ENCODE measurements at places on chromosomes 12 and 14.

DNA sequence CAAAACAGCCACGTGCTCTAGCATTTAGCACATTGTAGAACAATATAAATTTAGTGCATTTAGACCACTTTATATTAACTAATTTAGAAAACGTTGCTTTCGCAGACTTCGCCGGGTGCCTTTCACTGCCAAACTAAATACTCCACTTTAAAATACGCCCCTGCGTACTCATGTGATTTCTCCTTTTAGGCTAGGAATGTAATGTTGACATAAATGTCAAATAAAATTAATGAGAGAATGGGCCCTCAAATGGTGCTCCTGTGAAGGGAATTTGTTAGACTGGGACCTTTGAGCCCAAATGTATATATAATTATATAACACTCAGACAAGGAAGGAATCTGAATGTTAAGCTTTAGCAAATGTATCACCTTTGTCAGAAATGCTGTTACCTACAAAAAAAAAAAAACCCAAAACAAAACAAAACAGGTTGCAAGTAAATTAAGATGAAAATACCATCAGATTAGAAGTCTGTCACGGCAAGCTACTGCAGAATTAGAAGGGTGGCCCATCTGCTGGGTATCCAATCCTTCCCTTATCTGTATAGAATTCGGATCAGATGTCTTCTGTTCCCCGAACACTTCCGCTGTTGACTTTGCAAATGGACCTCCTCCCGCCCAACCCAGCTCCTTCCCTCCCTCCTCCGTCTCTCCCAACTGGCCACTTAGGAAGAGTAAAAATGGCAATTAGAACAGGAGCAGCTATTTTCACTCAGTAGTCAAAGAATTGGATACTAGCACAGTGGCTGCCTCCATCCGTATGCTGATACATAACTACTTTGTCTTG is 159.3 kb upstream of the FOXN3 start:
- peak; percentile 13 for DNase-seq

GRCh38 chr12:67299926-67300325 is 30.8 kb downstream of the CAND1 start:
- no peak for DNase-seq

DNA sequence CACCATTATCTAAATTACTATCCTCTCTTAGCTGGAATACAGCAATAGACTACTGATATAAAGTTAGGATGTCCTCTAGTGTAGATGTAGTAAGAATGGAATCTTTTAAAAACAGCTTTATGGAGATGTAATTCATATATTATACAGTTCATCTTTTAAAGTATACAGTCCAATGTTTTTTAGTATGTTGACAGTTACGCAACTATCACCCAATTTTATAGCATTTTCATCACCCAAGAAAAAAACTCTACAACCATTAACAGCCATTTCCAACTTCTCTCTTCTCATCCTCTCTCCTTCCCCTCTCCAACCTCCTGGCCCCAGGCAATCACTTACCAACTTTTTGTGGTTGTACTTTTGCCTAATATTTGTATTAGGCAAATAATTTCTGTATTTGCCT is 22.6 kb downstream of the EPYC start:
- DNase-seq, result no peak

DNA sequence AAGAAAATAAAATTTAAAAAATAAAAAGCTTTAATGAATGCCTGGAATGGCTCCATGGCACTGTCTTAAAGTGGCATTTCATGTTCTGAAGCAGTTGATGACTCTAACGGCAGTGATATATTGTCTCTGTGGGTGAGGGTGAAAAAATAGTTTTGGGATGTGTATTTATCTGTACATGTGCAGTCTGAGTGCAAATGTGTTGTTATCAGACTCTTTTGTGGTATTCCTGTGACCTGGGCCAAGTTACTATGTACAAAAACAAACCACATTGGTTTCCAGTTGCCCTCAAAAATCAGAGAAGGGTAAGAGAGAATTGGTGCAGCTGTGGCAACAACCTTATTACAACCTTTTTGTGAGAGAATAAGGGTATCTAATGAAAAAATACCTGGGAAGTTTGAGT is 81.7 kb upstream of the CCDC91 start:
- no peak for DNase-seq

- no peak for DNase-seq
Measured at GRCh38 chr12:94671917-94672316, 21.6 kb upstream of the TMCC3 start.

DNA sequence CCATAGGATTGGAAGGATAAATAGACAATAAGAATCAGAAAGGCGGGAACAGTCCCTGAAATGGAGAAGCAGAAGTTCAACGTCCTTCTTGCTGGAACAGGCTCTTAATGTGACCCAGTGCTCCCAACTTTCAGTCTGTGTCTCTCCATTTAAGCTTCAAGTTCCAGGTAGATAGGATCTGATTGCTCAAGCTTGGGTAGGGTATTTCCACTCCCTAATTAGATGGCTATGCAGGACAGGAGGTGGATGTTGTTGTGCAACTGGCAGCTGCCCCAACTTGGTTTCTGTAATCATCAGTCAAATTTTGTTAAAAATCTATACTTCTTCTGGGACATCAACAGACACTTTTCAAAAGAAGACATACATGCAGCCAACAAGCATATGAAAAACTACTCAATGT is 266.2 kb downstream of the C12orf75 start:
- no peak for DNase-seq

DNA sequence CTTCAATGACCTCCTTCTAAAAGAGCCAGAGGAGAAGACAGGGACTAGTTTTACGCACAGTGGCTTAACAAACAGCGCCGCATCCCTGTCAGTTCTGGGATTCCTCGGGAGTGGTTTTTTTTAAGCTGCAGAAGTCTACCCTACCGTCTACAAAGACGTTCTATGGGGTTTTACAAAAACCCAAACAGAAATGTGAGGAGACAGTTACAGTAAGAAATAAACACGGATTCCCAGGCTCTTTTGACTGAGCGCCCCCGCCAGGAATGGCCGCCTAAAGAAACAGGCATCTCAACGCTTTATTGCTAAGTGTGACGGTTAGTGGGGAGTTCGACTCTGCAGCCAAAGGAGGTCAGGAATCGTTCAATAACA is 484 bp downstream of the ALKBH1 start:
- no peak for DNase-seq

GRCh38 chr12:11144297-11144696 is 9.9 kb upstream of the TAS2R30 start:
- no peak for DNase-seq

- no peak for DNase-seq
Measured at GRCh38 chr12:106645074-106645421, 62.2 kb downstream of the RFX4 start.

DNA sequence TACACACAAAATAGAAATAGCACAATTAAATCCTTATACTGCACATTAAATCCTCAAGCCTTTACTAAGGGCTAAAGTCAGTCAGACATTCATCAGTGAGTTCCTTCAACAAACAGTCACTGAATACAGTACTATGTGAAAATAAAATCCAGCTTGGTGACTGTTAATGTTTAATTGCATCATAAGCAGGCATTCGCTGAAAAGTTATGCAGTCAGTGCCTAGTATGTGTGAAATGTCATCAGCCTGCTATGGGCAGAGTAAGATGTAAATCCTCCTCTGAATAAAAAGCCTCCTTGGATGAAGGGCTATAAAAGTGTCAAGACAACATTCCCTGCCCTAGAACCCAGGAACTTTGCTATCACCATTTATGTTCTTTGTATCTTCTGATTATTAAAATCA is 116.4 kb downstream of the PRICKLE1 start:
- DNase-seq, result no peak

Data from urinary bladder (tissue), 4 donors.